ENCODE measurements at places on chromosomes 3 and 15.

DNA sequence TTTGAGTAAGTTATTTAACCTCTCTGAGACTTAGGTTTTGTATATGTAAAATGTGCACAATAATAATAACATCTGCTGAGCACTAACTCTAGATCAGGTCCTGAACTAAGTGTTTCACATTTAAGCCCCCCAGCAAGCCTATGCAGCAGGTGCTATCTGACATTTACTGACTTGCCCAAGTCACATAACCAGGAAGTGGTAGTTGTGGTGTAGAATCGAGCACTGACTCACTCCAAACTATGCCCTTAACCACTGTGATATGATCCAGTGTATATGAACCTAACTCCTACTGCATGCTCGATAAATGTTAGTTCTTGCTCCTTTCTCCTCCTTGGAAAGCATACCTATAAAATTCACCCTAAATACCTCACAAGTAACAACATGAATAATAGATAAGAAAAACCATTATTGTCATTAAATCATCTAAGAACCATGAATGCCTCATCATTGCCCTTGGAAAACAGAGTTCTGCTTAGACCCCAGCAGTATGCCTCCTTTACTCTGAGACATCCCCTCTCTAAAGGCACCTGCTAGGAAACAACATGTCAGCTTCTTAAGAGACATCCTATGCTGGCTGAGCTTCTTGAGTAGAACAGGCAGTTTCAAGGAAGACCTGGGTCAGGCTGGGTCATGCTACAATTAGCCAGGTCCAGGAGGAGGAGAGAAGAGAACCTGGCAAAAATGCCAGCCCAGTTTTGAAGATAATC is 3.0 kb upstream of the SHC4 start:
- DNase-seq: peak; percentile 24

DNA sequence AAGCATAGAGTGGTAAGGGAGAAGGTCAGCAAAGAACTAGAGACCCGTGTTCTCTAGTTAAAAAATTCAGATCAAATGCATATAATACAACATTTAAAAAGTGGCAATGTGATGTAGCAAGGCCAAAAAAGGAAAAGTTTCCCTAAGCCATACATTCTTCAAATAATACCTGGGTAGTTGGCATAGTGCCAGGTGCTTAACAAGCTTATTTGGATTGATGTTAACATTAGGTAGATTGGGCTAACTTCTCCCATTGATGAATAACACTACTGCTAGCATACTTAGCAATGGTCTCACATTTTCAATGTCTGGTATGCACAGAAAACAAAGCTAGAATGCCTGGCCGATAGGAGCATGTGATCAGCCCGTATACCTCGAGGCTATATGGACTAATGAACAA is 283.6 kb upstream of the RARB start:
- DNase-seq: no peak

GRCh38 chr3:72595376-72595775 is 252.9 kb downstream of the SHQ1 start:
- no peak for DNase-seq

GRCh38 chr15:80823120-80823519 is 44.0 kb downstream of the CEMIP start:
- no peak for DNase-seq

DNA sequence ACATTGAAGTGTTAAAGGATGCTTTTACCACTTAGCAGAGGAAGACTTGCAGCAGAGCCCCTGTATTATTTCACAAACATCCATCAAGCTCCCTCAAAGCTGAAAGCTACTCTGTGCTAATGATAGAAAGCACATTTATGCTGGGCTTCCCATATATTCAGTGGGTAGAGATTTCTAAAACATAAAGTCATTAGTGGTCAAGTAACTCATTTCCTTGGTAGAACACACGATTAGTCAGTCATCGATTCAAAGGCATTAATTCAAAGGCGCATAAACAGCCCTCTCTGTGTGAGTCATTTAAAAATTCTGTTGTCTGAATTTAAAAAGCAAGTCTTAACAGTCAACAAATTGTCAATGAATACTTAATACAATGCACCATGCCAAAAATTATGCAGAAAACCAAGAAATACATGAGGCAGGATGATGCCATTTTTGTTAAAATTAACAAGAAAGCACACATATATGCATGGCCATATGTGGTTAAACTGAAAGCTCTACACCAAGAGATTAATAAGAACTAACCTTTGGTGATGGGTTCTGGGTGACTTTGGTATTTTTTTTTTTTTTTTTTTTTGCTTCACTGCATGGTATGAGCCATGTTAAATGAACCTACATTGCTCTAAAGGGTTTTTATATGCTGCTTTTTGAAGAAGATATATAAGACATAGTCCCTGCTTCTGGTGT is 61.7 kb downstream of the LDHAL6B start:
- DNase-seq: no peak

DNA sequence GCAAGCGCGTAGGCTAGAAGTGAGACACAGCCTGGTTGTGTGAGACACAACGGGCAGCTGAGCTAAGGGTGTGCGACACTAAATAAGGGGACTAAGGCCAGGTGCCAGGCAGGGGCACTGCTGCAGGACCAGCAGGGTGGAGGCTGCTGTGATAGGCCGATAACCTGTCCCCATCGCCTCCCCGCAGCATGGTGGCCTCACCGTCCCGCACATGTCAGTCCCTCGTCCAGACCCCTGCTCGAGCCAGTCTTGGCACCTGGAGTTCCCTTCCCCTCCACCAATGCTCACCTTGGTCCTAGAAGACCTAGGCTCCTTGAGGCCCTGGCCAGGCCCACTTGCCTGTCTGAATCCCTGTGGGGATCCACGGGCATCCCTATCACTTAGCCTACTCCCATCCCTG is 96.1 kb downstream of the HMG20A start:
- no peak for DNase-seq

- no peak for DNase-seq
Measured at GRCh38 chr15:28998511-28998910, 112.7 kb downstream of the APBA2 start.

GRCh38 chr3:154111365-154111935 is 9.7 kb upstream of the ARHGEF26 start:
- DNase-seq: no peak

DNA sequence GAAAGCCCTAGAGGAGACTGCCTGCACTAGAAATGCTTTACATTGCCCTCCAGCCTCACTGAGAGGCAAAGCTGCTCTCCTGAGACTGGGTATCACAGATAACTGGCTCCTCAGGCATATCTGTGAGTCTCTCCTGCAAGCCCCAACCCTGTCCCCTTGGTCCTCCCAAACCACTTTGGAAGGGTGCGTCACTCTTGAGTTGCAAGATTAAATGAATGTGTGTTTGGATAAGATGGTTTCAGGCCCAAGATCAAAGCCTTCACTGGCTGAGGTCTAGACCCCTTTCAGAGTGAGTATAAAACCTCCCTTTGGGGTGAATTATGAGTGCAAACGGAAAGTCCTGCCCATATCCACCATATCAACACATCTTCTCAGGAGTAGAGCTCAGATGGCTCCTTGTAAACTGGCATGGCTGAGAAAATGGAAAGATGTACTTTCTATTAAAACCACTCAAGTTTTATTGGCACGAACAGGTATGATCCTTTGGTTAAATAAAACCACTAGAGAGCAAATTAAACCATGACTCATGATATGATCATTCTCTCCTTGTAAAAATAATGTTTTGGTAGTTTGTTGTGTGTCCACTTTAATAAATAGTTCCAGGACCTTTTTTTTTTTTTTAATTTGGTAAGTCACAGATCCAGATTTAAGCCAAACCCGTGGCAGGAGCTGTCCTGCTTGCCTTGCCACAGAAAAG is 164.0 kb downstream of the CHST2 start:
- DNase-seq: no peak

DNA sequence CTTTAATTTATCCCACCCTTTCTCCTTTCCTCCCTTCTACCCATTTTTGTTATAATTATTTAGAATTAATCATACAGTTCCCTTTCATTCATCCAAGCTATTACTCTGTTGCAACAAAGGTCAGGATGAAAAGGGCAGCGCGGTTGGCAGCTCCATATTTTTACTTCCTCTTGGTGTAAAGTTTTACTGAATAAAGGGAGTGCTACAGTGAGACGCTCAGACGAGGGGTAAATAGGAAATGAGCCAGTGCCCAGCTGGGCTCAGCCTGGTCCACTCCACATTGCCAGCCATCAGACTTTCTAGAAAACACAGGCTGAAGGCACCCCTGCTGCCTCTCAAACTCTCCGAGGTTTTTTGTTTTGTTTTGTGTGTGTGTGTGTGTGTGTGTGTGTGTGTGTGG is 21.9 kb upstream of the ZBTB38 start:
- no peak for DNase-seq

DNA sequence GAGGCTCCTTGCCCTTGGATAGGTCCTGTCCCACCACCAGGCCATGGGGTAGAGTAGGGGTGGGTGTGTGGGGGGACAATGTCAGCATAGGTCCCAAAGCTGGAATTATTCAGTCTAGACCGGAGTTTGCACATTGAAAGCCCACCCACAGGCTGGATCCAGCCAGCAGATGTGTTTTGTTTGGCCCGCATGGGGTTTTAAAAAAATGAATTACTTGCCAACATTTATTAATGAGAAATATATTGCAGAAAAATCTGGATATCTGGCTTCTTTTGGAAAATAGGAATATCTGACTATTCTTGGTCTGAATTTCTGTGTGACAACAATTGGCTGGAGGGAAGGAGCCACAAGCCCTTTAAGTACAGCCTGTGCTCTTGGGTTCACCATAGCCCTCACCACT is 17.3 kb upstream of the LRIG1 start:
- no peak for DNase-seq

- DNase-seq: no peak
Measured at GRCh38 chr3:172323894-172324610, 124.2 kb downstream of the GHSR start.

DNA sequence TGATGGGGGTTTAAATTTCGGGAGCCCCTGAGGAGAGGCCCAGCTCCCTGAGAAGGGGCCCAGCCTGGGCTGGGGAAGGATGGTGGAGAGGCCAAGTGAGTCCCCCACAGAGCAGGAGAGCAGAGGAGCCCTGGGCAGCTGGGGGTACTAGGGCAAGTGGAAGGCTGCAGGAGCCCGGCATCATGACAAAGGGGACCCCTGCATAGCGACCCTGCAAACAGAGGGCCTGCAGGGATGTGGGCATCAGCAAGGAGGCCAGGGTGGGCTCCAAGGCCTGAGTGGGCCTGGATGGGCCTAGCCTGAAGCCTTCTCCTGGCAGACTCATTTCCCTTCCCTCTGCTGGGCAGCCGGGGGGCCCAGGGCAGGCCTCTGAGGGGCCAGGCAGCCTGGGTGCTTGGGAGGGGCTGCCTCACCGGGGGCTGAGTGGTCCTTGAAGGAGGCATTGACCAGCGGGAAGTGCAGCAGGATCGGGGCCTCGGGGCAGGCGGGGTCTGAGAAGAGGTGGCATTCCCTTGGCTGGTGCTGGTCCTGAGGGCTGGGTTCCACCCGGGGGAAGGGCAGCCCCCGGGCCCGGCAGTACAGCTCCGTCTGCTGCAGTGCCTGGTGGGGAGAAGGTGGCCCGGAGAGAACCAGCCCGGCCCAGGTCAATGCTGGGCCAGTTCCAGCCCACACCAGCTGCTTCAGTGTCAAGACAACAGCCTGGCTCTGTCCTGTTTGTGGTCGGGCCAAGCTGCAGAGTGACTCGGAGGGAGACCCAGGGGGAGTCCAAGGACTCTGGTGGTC is 24.7 kb downstream of the PLA2G4D start:
- no peak for DNase-seq

DNA sequence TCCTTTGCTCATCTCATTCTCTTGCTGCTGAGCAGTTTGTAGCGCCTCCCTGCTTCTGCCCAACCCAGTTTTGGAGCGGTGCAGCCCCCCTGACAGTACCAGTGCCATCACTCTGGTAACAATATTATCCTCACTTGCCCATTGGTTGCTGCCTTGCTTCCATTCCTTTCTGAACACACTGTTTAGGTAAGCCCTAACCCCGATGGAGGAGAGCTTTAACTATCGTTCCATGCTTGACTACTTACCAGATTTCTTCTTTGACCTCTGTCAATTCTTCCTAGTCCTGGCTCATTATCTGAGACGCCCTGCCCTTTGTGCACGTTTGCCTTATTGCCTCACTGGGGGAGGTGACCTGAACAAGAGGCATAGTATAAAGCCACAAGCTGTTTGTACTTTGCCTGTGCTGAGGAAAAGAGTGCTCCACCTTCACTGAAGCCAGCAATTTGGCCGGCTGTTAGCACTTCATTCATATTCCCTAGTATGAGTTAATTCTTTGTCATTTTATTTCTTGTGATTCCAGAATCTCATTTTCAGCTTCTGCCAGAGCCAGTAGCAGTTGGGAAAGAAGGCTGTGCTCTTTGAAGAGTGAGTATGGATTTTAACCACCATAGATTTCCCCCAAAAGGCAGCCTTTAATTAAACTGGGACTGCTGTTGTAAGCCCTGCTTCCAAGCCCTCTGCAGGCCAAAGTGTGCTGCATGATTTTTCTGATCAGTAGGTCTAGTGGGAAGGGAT is 11.9 kb downstream of the ABHD6 start:
- DNase-seq: no peak

- no peak for DNase-seq
Measured at GRCh38 chr3:61429106-61429505, 132.3 kb upstream of the PTPRG start.

DNA sequence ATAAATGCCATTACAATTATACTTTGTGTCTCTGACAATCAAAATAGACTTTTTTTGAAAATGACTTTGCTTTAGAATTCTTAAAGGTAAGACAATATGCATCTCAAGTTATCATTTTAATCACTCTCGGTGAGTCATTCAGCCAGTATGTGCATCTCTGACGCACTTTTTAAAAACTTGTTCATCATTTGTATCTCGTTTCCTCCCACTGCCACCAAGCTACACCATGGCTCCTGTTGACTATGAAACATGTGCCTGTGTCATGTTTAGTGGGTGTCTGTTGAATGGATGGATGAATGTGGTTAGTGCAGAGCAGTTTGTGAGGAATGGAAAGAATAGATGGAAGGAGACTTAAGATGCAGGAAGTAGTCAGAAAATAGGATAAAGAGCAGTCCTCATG is 68.6 kb downstream of the ARPP21 start:
- no peak for DNase-seq

DNA sequence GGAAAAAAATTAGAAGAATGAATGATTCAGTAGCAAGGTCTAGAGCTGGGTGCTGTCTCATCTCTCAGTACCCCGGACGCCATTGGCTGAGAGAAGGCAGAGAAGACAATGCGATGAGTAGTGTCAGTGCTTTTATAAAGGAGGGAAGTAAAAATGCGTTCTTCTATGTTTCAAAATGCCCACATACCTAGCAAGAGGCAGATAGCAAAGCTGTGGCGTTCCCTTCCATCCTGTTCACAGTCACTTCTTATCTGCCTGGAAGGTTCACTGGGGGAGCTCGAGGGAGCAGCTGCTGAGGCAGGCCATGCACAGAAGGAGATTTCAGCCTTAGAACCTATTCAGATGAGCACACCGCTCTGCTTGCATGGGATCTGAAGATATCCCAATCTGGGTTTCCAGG is 234.0 kb downstream of the RPLP1 start:
- DNase-seq: no peak

GRCh38 chr3:89360156-89360555 is 252.7 kb downstream of the EPHA3 start:
- no peak for DNase-seq

DNA sequence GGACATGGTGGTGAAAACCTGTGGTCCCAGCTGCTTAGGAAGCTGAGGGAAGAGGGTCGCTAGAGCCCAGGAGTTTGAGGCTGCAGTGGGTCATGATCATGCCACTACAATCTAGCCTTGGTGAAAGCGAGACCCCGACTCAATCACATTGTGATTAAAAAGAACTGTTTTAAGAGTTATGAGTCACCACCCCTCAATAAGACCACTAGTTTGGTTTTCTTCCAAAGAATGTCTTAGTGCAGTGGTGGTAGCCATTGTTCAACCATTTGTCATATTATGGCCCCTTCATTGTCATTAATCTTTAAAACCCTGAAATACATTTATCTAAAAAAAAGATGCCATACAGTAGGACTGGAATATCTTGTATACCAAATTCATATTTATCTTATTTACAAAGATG is 48.8 kb downstream of the BLM start:
- DNase-seq: no peak

All from bone marrow (tissue), 2 donors.